HepG2 (cell line): ENCODE measurements at places on chromosomes 2 and 18.
A peak's percentile ranks its signal among the peaks of the same experiment; 100 is the strongest.

- DNase-seq, result no peak
Measured at GRCh38 chr2:240347373-240347940, 88.0 kb upstream of the GPC1 start.

GRCh38 chr2:221431477-221431876, 140.6 kb downstream of the EPHA4 start:
- DNase-seq, result no peak

- no peak for DNase-seq
Measured at GRCh38 chr2:58428096-58429013, 187.2 kb upstream of the FANCL start.

GRCh38 chr2:3465328-3465727, 54.0 kb downstream of the ADI1 start:
- DNase-seq, result no peak

GRCh38 chr2:45330108-45330507, 281.0 kb downstream of the SRBD1 start:
- DNase-seq, result no peak

GRCh38 chr2:74881176-74881575, 47.2 kb downstream of the HK2 start:
- DNase-seq, result no peak

DNA sequence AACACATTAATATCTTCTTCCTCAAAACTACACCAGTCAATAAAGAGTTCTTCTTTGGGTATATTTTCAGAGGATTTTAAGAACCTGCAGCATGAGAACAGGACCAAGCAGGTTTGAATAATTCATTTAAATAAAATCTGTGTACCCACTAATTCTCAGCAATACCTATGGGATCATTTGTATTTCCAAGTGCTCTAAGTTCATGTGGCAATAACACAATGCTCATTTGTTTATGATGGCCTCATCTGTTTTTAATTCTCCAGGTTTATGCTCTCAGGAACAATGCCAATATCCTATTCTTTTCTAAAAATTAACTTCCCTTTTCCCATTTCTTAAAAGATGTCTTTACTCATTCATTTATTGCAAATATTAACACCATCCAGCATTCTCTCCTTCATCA, 264.7 kb downstream of the METTL4 start:
- no peak for DNase-seq

- peak; percentile 18 for DNase-seq
Measured at GRCh38 chr2:161946489-161947107, 127.4 kb downstream of the DPP4 start.

GRCh38 chr18:2920027-2920426, 73.2 kb downstream of the EMILIN2 start:
- DNase-seq, result no peak

DNA sequence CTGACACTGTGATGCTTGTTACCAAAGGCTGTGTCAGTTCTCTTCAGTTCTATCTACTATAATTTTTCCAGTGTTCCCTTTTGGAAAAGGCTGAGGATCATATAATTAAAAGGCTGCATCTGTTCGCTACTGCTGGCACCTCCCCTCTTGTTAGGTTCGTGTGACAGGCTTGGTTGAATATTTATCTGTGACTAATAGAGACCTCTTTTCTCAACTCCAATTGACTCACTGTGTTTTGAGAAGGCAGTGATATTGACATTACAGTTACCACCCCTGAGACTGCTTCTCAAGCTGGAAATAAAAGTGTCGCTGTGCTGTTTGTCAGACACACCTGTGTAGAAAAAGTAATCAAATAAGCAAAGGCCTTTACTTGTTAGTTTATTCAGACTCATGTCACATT, 205.5 kb upstream of the KCNH7 start:
- no peak for DNase-seq

DNA sequence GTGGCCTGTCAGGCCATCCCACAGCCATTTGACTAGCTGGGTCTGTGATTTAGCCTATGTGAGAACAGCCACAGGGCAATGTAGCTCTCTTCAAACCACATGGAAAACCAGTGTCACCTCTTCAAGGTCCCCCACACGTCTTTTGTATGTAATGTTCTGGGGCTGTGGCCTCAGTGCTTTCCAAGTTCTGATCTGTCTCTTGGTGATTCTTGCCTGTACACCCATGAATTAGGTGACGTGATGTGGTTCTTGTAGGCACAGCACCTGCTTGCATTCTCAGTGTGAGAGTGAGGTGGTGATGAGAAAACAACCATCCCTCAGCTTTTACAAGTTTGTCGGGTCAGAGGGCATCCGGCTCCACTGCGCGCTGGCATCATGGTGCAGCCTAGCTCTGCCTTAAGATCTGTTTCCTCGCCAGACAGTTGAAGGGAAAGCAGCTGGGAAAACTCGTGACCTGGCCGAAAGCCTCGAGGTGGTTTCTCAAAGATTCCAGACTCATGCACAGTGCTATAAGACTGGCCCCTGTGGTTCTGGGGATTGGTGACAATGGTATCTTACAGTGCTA, 125.8 kb downstream of the TANC1 start:
- no peak for DNase-seq

- DNase-seq, result no peak
Measured at GRCh38 chr18:3966642-3967358, 488.3 kb downstream of the DLGAP1 start.

GRCh38 chr18:37554399-37554787, 11.2 kb downstream of the CELF4 start:
- no peak for DNase-seq

- DNase-seq, result no peak
Measured at GRCh38 chr18:75482880-75483279, 55.4 kb upstream of the SMIM21 start.

DNA sequence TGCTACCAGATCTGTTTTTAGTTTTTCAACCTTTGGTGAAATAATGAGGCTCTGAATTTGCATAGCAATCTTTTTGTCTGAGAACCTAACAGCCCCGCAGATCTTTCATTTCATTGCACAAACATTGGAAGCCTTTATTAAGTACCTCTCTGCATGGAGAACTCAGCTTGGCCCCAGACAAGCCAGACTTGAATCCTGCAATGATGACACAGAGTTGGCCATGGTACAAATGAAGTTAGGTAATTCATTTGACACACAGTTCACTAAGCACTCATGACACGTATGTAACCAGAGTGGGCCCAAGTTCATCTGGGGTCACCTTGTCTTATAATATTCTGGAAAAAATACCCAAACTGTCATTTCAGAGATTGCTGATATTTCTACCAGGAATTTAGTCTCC, 439.1 kb upstream of the ID2 start:
- DNase-seq, result no peak

DNA sequence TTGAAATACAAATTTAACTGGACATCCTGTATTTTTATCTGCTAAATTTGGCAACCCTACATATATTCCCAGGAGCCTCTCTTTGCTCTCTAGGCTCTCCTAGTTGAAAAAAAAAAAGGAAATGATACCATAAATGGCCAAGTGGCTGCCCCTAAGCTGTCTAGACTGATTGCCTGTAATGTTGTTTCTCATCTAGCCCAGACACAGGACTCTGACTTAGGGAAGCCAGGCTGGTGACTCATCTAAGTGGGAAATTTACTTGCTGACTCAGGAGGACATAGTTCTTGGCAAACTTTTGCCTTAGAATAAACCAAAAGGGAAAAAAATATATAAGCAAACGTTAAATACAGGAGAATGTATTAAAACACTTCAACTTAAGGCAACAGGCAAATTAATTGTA, 14.6 kb upstream of the ITGAV start:
- peak; percentile 94 for DNase-seq

DNA sequence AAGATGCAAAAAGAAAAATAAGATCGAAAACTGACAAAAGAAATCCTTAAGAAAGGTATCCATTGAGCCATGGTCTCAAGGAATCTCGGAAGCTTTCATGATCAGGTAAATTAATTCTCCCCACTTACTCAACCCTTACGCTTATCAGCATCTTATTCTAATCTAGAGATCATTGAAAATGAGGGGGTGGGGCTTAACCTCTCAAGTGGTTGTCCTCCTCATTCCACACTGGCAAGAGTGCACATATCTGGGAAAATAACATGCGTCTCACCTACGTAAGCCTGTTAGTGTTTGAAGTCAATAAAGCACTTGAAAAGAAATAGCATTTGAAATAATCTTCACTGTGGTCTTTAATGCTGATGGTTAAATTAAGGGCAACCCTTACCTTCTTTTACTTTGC, 82.5 kb upstream of the NEUROD1 start:
- DNase-seq, result no peak
